ENCODE measurements at places on chromosomes 16 and 17.

DNA sequence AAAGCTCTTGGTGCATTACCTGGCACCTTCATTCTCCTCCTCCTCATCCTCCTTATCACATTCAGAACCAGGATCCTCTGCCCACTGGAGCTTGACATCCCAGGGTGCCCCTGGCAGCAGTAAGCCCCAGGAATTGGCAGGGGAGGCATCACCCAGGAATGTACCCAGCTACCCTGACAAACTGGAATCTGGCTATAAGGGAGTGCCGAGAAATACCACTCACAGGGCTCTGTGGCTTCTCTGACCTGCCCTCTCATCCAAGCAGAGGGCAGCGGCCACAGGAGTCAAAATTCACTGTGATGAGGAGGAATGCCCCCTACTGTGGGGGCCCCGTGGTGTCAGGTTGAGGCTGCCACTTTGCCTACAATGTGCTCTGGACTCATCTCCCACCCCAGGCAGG lies 19.6 kb downstream of the MPP3 start:
- no peak for DNase-seq

GRCh38 chr17:58436805-58437239 lies 19.5 kb upstream of the RNF43 start:
- no peak for DNase-seq

DNA sequence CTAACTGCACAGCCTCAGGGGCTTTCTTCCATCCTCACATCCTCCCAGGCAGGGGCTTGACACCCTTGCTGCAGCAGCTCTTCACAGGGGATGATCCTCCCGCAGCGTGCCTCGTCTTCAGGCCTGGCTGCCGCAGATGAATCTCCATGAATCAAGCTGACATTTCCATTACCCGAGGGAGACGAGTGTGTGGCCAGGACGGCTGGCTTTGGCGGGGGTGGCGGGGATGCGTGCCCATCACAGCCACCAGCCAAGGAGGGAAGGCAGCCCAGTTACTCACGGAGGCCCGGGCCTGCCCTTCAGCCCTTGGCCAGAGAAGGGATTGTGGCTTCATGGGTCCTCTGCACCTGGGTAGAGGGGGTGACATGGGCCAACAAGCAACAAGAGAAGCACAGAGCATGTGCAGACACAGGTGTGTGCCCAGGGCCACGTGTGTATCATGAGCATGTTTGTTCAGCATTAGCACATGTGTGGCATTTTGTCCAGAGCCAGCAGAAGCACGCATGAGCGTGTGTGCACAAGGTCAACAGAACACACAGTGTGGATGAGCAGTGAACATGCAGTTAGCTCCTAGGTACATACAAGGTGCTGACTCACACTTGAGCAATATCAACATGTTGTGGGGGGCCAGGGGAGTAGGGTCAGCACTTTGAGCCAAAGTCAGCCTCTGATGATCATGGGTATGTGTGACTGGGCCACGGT lies 236.4 kb downstream of the KATNIP start:
- no peak for DNase-seq

- no peak for DNase-seq
Measured at GRCh38 chr17:27654136-27654535, 23.1 kb downstream of the LGALS9 start.

GRCh38 chr16:12573730-12574383 lies 229.8 kb downstream of the CPPED1 start:
- peak; percentile 20 for DNase-seq

DNA sequence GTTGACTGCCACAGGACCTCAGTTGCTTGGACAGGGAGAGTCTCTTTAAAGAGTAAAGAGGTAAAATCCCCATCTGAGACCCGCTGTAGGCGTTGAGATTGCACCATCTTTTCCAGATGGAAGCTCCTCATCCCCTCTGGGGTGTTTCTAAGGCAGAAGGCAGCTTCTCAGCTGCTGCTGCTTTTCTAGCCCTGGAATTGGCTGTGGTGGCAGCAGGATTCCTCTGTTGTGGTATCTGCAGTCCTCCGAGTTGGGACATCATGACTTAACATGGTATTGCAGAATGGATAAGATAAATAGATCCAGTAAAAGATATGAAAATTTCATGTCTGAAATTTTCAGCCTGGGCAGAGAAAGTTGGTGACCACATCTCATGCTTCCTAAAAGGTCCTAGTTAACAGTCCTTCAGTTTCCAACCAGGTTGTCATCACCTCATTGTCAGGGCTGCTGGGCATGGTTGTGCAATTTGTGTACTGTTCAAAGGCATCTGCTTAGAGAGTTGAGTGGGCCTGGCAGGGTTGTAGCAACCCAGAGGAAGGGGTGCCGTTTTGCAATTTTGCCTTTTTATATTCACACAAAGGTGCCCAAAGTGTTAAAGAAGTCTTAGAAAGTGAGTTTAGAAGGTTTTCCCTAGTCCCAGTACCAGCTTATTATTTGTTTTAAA lies 150.4 kb downstream of the SPECC1 start:
- no peak for DNase-seq

DNA sequence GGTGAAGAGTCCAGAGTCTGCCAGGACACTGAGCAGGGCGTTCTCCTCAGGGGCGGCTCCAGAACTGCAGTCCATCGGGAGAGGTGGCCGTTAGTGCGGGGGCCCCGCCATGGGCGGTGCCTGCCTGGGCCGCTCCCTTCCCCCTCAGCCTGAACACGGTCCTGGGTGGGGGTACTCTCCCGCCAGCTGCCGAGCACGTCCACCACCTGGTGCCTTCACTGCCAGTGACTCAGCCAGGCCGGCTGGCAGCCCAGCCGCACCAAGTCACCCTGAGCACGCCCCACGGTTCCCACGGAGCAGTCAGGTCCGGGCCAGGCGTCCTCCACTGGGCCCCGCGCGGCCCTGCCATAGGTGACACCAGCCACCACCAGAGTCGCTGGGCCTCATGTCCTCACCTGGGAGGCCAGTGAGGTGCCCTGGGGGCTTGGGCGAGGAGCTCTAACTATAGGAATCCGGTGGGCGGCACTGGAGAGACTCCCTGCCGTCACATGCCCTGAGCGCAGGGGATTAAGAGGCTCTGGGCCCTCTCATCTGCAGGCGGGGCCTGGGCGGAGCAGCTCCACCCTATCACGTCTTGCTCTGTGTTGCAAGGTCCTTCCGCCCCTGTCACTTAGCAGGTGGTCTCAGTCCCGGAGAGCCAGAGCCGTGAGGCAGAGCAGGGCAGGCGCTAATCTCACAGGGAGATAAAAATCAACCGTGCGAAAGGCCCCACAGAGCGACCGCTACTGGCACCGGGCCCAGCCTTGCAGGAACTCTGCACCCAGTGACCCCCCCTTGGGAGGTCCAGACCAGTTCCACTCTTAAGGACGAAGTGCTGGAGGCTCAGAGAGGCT lies 14.3 kb downstream of the PIEZO1 start:
- DNase-seq: no peak

GRCh38 chr16:75288596-75289120 lies 37.2 kb upstream of the BCAR1 start:
- DNase-seq: peak; percentile 24

DNA sequence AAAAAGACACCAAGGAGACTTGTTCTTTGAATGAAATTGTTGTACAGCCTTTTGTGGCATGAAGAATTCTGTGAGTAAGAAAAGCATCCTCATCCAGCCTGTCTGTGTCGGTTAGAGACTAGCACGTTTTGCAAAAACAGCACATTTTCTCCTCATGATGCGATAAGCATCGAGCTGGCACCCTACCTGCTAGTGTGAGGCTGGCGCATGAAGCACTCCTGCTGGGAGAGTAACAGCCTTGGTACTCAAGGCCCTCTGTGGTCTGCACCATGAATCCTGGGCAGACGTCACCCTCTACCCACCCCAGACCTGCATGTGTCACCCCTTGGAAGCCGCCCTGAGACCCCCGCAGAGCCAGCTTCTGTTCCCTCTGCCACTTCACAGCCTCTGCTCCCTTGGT lies 92.6 kb upstream of the TMEM132E start:
- DNase-seq: no peak

All from stimulated activated CD8-positive, alpha-beta memory T cell treated with anti-CD3 and anti-CD28 coated beads, Interleukin-7, amount 100 ng/mL, for 1 hour (primary cell).